Mesenchymal stem cell (in vitro differentiated cells and primary cell): ENCODE measurements at places on chromosomes 13 and 19.

GRCh38 chr19:4295972-4296771, 6.0 kb downstream of the TMIGD2 start:
- no peak overlapping the region for H3K27ac ChIP-seq
- no peaks in the 10 kb centered on the region for H3K36me3 ChIP-seq
- peaks cover 2% of the 10 kb centered on the region for H3K4me1 ChIP-seq
- peaks cover 5% of the 10 kb centered on the region for H3K27me3 ChIP-seq
- no peak overlapping the region for H3K4me3 ChIP-seq

DNA sequence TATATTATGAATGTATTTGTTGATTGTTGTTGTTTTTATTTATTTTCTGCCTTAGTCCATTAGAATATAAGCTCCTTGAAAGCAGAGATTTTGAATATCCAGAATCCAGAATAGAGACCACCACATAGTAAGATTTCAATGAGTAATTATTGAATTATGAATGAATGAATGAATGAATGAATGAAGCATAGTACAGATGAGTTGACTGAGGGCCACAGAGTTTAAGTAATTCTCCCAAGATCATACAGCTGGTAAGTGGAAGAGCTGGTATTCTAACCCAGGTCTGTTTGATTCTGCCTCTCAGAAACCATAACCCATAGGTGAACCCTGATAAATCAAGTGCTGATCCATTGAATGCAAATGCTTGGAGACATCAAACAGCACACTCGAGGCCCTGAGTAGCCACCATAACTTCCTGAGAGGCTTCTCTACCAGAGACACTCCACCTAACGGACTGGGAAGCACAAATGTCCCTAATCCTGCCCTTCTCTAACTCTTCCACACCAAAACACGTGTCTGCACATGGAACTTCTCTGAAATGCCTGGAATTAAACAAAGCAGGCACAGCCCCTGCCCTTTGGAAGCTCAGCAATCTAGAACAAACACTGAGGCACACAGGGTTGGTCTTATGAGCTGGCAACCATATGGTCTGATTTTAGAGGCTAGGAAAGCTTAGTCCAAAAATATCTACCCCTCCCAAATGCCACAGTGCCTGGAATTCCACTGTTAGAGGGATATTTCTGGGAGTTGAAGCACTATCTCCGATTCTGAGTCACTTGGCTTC, 190.1 kb downstream of the FOXO1 start:
- peaks cover 3% of the 10 kb centered on the region for H3K4me1 ChIP-seq
- H3K27ac ChIP-seq = no peak overlapping the region
- peak; percentile 1 for DNase-seq
- H3K36me3 ChIP-seq = no peaks in the 10 kb centered on the region
- H3K4me3 ChIP-seq = no peak overlapping the region

DNA sequence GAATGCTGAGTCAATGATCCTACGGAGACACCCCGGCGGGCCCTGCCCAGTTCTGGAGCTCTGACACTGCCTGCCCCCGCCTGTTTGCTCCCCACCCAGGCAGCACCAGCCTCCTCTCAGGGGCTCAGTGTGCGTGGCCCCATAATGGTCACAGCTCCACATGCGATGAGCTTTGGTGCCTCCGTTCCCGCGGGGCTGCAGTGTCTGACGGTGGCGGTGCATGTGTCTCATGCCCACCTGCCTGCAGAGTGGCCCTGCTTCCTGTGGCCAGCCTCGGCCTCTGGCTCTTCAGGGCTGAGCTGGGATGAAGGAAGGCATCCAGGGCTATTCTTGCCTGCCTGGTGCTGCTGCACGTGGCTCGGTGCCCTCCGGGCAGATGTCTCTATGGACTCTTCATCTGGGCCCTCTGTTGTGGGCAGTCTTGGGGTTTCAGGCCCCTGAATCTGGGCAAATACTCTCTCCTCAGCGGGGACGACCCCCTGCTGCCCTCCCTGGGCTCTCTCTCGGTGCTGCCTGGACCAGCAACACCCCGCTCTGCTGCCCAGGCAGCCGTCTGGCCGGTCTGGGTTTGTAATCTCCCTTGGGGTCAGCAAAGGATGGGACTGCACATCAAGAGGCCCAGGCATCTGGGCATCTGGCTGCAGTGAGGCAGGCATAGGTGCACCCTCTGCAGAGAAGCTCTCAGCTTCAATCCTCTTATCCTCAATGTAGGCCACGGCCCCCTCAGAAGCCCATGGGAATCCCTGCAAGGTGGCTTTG, 19.3 kb upstream of the TMEM255B start:
- peaks cover 63% of the 10 kb centered on the region for H3K27me3 ChIP-seq
- H3K4me1 ChIP-seq = peaks cover 7% of the 10 kb centered on the region
- no peaks in the 10 kb centered on the region for H3K36me3 ChIP-seq
- H3K4me3 ChIP-seq = no peak overlapping the region

- H3K27ac ChIP-seq = no peak overlapping the region
- H3K4me1 ChIP-seq = peaks cover 1% of the 10 kb centered on the region
- no peaks in the 10 kb centered on the region for H3K36me3 ChIP-seq
- DNase-seq = no peak
- H3K4me3 ChIP-seq = no peak overlapping the region
Observed at GRCh38 chr13:109644956-109645355, 141.4 kb downstream of the IRS2 start.

- no peak for DNase-seq
- H3K4me1 ChIP-seq = no peaks in the 10 kb centered on the region
Observed at GRCh38 chr19:9986787-9987281, 23.5 kb downstream of the COL5A3 start.

DNA sequence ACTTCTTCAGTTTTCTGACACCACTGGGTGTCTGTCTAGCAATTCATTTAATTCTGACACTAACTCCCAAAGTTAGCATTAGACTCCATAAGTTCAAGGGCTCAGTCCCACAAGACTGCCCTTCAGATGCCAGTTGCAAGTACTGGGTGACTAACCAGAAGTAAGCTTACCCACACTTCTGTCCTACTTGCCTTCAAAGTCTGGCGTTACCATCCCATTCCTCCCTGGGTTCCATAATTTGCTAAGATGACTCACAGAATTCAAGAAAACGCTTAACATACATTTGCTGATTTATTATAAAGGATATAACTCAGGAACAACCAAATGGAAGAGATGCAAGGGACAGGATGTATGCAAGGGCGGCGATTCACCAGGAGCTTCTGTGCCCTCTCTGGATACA, 45.5 kb upstream of the NPAS1 start:
- peaks cover 47% of the 10 kb centered on the region for H3K4me1 ChIP-seq
- no peak overlapping the region for H3K4me3 ChIP-seq
- no peaks in the 10 kb centered on the region for H3K27me3 ChIP-seq
- DNase-seq = peak; percentile 49
- H3K36me3 ChIP-seq = peaks cover 15% of the 10 kb centered on the region
